ENCODE measurements at places on chromosomes 2 and 18. TPM values are rescaled to one million over a fixed set of nuclear protein-coding genes. Genes with fewer than 3 reads are reported as not detected.

DNA sequence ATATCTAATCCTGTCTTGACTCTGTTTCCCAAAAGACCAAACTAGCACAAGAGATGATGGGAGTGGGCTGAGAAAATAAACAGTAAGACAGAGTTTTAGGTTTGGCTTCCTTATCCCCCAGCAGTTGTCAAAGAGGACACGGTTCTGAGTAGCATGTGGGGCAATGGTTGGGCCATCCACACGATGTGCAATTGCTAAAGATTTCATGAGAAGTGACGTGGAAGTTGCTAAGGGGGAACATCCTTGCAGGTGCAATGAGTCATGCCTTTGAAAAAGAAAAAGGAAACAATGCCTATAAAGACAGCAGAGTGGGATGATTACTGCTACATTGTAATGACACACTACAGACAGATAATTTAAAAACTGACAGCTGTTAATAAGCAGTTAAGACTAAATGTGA is 1395.8 kb downstream of the LRP1B start:
- no peak for DNase-seq

DNA sequence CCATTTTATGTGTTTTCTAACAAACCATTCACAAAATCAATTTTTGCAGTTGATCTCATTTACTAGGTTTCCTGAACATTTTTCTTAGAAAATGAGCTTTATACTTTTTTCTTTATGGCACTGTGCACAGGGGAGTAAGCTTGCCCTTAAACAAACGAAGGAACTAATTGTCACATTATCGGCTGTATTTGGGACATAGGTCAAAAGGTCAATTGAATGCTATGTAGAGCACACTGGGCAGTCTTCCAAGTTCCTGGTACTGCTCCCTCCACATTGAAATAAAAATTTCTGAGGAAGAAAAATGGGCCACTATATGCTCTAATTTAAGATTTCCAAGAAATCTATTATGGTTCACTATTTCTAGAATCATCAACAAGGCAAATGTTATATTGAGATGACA is 93.6 kb upstream of the TMEFF2 start:
- DNase-seq = peak; percentile 5

DNA sequence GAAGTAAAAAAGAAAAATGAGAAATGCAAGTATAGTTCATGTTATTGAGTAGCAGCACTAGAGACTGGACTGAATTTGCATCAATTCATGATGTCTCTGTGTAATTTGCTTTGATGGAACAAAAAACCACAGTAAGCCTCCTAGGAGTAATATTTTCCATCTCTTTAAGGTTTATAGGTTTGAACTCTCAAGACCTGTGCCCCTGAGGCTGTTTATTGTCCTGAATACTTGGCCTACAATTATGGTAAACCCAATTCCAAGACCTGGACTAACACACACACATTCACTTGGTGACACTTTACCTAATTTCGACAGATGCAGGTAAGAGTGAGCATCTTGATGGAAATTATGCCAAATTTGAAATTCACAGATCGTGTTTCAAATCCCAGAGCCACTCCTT is 71.8 kb upstream of the ZNF521 start:
- DNase-seq = no peak

Gene CIB4
- not detected for total RNA-seq

DNA sequence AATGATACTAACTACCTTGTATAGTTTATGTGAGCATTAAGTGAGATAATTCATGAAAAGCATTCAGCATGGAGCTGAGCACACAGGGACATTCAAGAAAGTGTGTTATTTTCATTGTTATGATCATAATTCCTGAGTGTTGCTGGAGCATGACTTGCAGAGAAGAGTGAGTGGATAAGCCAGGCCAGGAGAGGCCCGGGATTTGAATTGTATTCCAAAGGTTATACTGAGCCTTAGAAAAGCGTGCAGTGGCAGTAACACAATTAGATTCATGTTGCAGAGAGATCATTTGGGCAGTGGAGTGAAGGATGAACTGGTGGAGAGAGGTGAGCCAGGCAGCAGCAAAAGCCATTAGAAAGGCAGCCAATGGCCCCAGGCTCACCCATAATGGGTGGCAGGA is 142.9 kb upstream of the SH3BP4 start:
- no peak for DNase-seq

GRCh38 chr2:74585406-74586185 is 31.1 kb downstream of the DOK1 start:
- DNase-seq = peak; percentile 4

Gene GAREM2
- total RNA-seq = 12.8 TPM

GRCh38 chr2:6556755-6557154 is 309.0 kb downstream of the CMPK2 start:
- no peak for DNase-seq

DNA sequence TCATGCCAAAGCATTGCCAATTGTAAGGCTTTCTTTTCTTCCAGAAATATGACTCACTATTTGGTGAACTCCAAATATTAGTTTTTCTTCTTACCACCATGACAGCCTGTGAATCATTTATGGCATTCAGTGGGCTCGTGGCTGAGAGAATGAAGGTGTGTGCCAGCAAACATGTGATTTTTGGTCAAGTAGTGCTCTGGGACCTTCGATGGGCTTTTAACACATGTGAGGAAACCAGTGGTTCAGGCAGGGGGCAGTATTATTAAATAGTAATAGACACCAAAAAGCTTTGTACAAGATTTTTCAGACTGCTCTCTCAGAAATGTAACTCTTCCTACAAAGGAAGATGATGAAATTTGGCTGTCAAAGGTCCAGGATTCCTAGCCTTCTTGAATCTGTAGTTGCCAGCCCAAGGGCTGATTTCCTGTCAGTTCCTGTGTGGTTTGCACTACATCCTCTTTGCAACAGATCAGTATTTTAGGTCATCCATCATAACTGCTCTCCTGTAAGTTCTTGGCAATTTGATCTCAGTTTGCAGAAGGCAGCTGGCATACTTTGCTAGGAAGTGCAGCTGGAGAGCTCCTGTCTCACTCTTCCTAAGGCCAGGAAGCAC is 64.3 kb downstream of the BABAM2 start:
- DNase-seq = peak; percentile 40

GRCh38 chr2:152532241-152532640 is 185.0 kb downstream of the PRPF40A start:
- no peak for DNase-seq

- no peak for DNase-seq
These were observed 285.9 kb downstream of the FBXO15 start for GRCh38 chr18:73861771-73862170.

Gene MAP3K20
- 7.2 TPM for total RNA-seq

GRCh38 chr2:176423819-176424218 is 154.6 kb downstream of the MTX2 start:
- no peak for DNase-seq

DNA sequence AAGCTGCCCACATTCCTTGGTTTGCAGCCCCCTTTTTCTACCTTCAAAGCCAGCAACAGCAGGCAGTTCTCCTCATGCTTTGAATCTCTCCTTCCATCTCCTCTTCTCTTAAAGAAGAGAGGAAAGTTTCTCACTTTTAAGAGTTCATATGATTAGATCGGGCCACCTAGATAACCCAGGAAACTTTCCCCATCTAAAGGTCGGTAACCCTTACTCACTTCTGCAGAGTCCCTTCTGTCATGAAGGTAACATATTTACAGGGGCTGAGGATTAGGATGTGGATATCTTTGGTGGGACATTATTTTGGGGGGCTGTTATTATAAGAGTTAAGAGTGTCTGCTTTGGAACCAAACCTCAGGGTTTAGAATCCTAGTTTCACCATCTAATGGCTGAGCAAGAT is 51.0 kb downstream of the HNRNPLL start:
- no peak for DNase-seq

DNA sequence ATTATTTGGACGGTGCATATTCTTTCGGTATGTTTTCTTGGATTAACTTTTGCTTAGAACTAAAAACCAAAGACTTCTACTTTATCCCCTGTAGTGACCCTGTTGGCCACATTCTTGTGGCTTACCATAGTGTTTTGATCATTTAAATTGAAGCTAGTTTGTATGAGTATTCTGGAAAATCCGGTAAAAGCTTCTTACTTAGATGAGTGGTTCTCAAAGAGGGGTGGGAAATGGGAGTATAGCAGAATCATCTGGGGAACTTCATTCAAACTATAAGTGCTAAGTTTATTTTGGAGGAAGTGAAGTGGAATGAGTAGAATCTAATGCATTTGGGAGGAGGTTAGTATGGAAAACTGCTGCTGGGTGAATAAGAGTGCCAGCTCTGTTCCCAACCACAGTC is 3.8 kb downstream of the PPP1CB start:
- DNase-seq = no peak

Gene PAX8
- not detected for total RNA-seq

GRCh38 chr2:158773121-158773520 is 22.0 kb upstream of the DAPL1 start:
- no peak for DNase-seq

DNA sequence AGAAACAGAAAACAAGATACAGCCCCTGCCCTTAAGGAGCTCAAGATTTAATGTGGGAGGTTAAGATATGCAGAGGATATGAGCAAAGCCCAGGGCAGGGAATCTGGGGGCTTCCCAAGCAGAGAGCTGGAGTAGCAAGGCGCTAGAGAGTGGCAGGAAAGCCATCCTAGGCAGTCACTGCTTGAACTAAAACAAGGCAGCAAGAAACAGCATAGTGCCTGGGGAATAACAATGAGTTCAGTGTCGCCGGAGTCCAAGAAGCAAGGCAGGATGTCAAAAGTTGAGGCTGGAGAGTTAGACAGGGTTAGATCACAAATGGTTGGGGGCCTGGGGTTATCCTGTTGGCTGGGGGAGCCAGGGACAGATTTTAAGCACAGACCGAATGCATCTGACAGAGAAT is 24.6 kb downstream of the CDH2 start:
- peak; percentile 58 for DNase-seq

Gene RAD51AP2
- total RNA-seq = not detected

DNA sequence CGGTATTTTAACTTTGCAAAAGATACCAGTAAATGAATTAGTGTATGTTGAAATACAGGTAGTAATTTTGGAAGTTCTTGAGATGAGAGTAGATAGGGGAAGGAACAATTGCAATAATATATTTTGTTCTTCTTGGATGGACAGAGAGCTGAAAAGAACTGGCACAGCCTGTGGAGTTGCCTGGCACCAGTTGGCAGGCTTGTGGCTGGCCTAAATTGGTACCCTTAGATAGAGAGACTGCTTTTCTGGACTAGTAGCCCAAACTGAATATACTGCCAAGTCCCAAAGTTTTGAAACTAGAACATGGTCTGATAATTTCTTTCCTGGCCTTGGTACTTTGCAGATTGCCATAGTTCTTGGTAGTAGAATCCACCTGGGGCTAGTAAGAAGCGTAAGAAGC is 26.9 kb downstream of the MYO1B start:
- no peak for DNase-seq

- DNase-seq = no peak
These were observed 10.8 kb upstream of the ITGA6 start for GRCh38 chr2:172416447-172417058.

DNA sequence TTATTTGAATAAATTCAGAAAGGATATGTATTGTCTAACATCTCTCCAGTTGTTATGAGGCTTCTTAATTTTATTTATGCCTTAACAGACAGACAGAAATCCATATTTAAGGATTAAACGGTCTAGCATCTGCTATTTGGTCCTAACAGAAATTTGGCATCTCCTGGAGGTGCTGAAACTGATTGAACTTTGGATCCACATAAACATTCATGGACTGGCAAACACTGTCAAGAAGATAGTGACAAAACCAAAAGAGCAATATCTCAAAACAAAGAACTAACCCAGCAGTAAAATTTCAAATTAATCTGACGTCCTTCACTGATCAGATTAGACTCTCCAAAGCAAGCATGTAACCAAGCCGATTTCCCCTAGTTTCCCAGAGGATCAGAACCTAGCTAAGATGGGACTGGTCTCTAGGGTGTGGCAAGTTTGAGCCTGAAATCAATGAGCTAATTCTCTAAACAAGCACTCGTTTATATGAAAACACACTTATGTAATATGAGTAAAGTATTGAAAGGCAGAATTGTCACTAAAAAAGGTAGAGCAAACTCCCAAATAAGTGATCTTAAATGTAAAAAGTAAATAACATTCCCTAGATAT is 139.5 kb downstream of the NOL4 start:
- DNase-seq = no peak

- DNase-seq = no peak
These were observed 145.0 kb upstream of the HDAC4 start for GRCh38 chr2:239545741-239546392.

GRCh38 chr2:73914667-73915066 is 12.0 kb upstream of the DGUOK start:
- DNase-seq = no peak

Gene GCC2
- total RNA-seq = 13.5 TPM

Gene ICA1L
- 15.5 TPM for total RNA-seq

- no peak for DNase-seq
These were observed 46.1 kb upstream of the TWIST2 start for GRCh38 chr2:238801791-238802190.

- DNase-seq = no peak
These were observed 2.6 kb upstream of the GPR35 start for GRCh38 chr2:240622531-240623235.

DNA sequence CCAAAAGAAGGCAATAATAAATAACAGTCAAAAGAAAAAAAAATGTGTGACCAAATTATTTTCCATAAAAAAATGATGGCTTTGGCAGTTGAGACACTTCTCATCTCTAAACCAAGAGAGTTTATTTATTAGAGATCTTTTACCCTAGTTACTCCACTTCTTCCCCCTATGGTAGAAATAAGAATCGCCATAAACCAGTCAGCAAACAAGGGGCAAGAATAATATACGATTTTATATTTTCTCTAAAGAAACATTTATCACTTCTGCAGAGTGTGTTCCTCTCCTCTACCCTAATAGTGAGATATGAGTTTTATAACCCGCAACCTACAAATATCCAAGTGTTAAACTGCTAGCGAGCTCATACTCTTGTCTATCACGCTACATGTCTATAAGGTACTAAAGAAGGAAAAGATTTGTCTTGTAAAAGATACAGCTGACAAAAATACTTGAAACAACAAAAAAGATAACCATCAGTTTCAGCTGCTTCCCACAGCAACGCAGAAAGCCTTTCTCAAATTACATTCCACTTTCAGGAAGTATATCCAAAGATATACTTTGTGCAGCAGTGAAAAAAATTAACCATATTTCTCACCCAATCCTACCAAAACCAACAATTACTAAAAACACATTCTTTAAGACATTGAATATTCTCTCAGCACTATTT is 2.3 kb downstream of the RNF103 start:
- no peak for DNase-seq

GRCh38 chr2:14340703-14341102 is 291.8 kb upstream of the LRATD1 start:
- no peak for DNase-seq

DNA sequence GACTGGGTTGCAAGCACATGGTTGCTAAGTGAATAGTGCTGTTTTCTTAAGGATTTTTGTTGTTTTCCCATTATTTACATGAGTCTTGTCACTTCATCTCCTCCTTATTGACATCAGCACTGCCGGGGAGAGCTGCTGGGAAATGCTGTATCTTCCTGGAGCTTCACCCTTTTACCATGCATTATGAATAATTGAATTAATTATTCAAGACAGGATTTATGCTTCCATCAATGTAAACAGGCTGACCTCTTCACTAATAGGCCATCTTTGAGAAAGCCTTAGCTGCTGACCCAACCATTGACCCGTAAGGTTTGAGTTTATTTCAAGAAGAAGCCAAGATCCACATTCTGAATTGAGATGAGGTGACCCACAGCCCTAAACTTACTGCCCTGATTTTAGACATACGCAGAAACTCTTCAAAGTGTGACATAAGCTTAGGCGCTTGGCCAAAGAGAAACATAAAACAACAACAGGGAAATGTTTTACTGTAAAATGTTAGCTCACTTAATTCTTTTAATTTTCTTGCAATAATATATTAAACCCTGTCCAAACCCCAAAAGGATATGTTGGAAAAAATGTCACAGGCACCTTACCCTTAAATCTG is 365.5 kb upstream of the SYT4 start:
- no peak for DNase-seq

Measured in G401 (cell line).